ENCODE measurements at places on chromosomes 5 and 9.

GRCh38 chr5:66713998-66714397, 117.8 kb downstream of the MAST4 start:
- no peak for DNase-seq

DNA sequence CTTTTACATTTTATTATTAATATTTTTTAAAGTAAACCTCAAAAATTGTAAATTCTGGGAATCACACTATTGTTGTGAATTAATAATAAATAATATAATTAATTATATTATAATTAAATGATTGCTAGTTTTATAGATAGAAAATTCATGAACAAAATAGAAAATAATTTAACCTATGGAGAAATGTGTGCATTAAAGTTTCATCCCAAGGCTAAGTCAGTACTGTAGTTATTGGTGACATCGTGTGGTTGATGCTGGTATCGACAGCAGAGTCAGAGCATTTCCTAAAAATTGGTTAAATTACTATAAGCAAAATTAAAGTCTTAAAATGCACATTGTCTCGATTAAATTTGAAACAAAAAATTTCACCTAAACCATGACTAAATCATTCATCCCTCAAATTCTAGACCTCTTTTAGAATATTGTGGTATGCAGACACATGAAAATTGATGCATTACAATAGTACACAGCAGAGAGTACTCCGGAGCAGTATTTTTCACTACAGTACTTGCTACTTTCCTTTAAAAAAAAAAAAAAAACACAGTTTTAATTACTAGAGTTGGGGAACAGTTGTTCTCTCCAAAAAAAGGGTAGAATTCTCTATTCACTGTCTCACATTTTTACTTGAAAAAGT, 73.9 kb downstream of the RORB start:
- DNase-seq, result peak; percentile 25

DNA sequence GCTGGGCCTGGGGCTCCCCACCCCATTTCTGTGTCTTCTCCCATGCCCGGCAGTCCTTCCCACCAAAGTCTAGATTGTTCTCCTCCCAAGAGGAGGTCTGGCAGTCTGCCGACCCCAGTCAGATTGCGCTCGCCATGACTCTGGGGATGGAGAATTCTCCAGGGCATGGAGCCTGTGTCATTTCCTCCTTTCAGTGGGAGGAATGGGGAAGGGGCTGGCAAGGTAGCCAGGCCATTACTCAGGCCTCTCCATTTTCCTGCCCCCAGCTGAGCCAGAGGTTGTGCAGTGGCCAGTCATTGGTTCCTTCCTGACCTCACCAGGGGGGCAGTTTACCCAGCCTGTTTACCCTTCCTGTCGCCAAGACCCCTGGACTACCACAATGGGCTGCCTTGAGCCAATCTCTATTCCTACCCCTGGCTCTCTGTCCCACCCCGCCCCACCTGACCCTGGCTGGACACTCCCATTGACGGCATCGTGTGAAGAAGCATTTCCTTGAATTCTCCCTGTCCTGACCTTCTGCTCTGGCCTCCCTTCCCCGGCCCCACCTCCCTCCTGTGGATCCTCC, 628 bp downstream of the SYNPO start:
- no peak for DNase-seq

- DNase-seq, result no peak
Observed at GRCh38 chr5:150434464-150434863, 15.1 kb downstream of the RPS14 start.

DNA sequence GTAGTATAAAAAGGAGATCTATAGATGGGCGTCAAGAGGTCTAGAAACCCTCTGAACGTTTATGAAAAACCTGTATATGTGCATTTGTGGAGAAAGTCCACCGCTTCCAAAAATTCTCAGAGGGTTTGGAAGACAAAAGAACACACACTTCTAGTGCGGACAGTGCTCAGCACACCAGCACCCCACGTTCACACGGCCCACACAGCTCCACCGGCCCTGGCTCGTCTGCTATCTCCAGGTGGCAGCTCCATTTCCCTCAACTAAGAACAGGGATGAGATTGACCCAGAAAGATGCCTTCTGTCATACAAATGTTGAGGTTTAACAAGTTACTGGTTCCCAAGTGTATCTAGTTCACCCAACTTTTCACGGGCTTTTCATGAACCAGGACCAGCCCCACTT, 255.1 kb downstream of the NR2F1-AS1 start:
- DNase-seq, result no peak

DNA sequence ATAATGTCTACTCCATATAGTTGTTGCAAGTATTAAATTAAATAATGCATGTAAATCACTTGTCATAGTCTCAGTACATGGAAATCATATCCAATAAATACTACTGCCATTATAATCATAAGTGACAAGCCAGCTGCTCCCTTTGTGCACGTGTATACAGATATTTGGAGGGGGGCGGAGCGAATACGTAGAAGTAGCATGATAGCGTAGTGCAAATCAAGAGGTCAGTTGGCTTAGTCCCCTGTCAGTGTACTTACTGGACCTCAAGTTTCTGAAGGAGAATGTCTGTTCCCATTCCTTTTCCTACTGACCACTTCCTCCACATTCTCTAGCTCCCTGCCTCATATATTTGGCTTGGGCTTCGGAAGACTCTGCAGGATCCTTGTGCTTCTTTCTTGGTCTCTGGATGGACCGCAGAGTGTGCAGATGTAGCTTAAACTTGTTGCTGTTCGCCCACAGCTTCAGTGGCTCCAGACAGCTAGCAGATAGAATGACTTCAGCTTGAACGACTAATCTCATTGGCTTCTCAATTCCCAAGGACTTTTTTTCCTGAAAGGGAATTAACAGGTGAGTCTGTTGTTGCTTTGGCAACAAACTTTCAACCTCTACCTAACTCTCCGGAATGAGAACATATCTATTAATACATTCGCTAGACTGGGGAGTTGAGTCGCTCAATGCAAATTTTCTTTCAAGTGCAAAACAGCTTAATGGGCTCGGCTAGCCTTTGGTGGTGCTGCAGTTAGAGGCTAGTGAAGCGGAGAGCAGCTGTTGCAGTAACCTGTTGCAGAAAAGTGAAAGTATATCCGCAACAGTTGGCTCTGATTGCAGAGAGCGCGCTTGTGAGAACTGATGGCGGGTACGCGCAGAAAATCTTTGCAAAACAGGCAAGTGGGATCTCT, at the start of gene PCDHB1:
TSS of gene PCDHB1 (plus strand) at position 753 of the 899 bp plus-strand sequence. CDS start at position 850, 97 bp downstream.
- peak; percentile 26 for DNase-seq

DNA sequence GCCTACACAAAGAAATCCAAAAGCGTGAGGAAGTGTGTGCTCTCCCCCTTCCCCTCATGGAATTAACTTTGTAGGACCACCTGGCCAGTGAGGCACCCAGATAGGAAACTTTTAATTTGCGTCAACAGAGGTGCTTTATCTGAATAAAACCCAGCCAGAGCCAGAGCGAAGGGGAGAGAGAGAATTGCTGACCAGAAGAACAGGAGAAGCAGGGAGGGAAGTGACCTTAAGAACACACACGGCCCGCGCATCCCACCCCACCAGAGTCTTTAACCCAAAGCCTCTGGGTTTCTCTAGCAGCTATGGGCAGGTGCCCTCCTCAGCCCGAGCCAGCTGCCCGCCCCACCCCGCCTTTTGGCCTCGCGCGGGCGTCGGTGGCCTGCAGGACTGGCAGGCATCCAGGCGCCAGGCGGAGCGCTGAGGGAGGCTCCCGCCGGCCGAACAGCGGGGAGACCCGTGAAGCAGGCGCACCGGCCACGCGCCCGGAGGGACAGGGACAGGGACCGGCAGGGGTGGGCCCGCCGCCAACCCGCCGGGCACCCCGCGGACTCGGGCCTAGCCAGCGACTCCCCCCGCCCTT, 580 bp downstream of the ERAP1 start:
- no peak for DNase-seq

- DNase-seq, result no peak
Observed at GRCh38 chr9:137025517-137025966, 2.5 kb downstream of the ABCA2 start.

- DNase-seq, result no peak
Observed at GRCh38 chr9:13035822-13036221, 243.7 kb downstream of the MPDZ start.

DNA sequence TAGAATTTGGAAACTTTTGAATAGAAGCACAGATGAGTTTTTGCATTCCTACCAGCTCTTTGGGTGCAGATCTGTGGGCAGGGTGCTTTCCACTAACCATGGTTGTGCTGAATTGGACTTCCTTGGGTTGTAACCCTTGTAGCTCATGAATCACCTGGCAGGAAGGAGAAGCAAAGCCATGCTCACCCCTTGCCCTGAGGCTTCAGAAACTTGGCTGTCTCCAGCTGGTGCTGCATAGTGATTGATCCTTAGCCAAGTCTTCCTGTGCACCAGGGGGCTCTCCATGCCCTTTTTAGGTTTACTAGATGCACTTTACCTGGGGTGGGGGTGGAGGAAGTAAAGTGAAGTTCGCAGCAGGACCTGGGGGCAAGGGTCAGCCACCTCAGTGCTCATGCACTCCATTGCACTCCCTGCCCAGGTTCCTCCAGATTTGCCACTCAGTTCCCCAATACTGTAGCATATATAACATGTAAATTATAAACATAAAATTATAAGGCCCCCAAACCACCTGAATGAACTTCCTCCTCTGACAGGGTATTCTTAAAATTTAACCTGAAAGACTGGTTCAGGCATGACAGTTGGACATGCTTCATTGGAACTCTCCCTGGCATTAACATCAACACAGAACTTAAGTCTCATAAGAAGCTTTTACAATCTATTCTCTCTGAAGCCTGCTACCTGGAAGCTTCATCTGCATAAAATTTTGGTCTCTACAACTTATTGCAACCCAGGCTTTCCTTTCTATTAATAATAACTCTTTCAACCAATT, 25.8 kb upstream of the IFNA14 start:
- DNase-seq, result no peak

DNA sequence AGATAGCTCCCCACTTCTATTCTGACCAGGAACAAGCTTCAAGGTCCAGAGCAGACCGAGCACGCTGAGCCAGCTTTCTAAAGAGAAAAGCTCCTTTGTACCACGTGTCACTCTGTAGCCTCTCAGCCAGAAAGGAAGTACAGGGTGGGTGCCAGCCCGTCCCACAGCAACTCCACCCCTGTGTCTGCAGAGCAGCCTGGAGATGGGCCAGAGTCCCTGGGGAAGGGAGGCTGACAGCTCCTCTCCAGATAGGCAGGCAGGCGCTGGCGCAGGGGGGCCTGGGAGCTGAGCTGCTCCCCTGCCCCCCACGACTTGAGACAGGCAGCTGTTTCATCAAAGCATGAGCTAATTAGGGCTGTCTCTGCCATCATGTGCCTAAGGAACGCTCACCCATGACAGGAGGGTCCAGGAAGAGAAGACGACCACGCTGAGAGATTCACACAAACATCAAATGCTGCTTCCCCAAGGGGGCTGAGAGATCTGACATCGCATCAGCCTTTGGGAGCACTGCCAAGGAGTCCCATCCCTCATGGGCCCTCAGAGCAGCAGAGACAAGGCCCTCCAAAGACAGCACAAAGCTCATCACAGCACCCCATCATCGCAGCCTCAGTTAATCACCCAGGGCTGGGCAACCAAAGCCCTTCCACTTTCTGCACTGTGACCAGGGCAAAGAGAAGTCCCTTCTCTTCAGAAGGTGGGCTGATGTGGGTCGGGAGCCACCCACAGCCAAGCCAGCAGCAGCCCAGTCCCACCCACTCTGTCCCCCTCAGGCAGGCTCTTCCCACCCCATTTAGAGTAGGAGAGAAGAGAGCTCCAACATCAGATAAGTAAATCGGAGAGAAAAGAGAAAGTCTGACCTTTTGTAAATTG, 78.5 kb upstream of the LRRTM2 start:
- DNase-seq, result no peak

- DNase-seq, result no peak
Observed at GRCh38 chr5:10623305-10623910, 59.5 kb downstream of the ANKRD33B start.

DNA sequence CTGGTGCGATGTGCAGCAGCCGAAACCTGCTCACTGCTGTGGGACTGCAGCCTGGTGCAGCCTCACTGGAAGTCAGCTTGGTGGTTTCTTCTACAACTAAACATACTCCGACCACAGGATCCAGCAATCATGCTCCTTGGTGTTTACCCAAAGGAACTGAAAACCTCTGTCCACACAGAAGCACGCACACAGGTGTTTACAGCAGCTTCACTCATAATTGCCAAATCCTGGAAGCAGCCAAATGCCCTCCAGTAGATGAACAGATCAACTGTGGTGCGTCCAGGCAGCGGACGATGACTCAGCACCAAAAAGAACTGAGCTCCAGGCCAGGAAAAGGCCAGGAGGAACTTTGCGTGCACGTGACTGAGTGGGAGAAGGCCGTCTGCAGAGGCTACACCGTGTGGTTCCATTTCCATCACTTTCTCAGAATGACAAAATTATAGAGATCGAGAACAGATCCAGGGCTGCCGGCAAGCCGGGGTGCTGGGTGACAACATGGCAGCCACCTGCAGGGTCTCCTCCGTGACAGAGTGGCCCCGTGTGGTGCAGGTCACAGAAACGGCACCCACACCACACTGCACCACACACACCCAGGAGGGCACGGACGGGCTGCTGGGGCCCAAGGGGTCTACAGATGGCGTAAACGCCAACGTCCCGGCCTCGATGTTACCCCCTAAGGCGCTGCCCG, 23.1 kb upstream of the NSMF start:
- DNase-seq, result no peak

DNA sequence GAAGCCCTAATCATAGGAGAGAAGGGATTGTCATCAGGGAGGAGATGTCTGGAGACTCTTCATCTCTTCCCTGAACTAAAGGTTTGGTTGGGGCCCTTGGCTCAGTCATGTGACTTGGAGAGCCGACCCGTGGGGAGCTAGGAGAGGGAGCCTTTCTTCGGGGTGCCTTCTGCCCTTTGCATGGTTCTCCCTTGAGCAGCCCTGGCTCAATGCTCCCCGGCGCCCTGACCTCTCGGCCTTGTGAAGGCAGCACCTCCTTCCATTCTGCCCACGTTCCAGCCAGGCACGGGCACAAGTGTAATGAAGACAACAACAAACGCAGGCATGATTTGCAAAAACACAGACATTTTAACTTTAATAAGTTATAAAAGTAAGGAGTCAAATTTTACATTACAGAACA, 50.4 kb downstream of the ZNF354C start:
- no peak for DNase-seq

DNA sequence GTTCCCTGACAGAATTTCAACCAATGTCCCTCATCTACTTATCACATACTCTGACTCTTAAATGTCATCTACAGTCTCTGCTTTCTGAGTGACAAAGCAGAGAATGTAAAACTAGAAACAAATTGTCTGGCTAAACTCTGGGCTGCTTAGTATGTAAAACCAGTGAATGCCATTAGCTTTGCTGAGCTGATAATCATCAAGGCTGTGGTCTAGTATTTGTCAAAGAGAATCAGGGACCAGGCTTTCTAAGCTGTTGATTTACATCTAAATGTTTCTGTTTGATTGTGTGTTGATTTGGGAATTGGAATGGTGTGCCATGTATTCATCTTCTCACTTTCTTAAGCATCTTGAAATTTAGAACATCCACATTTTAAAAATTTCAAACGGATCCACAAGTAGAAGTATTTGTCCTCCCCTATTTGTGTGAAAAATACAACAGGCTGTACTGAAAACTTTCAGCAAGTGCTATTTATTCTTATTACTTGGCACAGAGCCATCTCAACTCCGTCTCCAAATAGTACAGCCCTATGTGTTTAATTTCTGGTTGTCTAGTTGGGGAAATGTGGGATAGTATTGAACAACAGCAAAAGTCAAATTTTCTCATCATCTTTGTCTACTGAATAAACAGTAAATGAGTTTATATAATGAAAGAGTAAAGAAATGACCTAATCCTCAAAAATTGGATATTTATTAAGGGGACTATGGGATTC, 251.5 kb downstream of the KCTD16 start:
- no peak for DNase-seq

Data from WTC11 (cell line).